ENCODE measurements at places on chromosomes 2 and 18.

DNA sequence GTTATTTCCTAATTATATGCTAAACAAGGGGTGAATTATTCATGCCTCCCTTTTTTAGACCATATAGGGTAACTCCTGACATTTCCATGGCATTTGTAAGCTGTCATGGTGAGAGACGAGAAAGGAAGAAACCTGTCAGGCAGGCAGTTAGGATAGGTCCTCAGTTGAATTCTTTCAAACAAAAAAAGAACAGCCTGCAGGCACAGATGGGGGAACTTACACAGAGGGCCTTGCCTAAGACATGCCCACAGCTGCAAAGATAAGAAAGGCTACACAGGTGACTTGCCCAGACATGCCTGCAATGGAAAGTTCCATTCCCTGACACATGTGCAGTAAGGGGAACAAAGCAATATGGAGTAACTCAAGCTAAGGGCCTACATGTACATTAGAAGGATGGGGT lies 128.1 kb downstream of the TMEM163 start:
- no peak for DNase-seq

DNA sequence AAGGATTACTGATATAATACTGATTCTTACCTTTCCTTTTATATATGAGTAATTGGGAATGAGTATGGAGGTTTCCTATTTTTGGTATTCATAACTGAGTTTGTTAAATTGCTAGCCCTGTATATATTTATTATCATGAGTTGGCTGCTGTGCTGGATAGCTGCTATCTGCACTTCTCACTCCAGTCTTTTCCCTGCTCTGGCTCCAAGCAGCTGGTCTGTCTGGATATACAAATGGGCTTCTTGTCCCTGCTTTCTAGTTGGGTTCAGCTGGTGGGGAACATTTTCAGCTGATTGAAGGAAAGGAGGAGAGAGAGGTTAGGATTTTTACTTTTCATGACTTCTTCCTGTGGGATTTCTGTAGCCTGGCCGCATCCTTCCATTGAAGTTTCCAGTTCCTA lies 41.2 kb downstream of the AGFG1 start:
- DNase-seq, result no peak

DNA sequence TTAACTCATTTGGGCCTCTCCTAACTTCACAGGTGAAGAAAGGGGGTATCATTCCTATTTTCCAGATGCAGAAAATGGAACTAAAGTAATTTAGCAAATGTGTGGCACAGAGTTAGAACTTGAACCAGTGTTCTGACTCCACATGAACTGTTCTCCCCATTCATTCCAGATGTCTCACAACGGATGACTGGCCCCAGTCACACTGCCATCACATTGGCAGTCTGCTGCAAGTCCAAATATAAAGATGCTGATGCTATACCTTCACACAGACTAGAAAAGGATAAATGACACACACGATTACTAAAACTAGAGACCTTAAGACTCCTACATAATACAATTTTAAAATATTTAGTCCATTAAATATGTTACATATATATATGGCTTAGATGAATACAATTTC lies 195.7 kb downstream of the NBAS start:
- DNase-seq, result no peak

DNA sequence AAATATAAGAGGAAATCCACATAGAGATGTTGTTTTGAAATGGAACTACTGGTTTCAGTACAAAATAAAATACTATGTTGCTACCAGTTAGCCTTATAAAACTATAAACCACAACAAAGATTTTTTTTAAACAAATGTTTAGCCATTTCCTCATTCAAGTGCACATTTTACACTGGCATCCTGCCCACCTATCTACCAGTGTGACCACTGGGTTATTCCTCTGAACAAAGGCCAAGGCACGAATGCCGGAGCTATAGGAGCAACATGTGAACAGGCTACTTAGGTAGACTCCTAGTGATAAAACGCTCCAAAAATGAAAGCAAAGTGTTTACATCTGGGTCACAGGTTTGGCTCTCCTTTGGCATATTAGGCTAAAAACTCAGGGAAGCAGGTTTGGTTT lies 31.8 kb upstream of the SULT1C4 start:
- no peak for DNase-seq

GRCh38 chr2:202545523-202545922 lies 89.2 kb upstream of the FAM117B start:
- DNase-seq, result no peak

DNA sequence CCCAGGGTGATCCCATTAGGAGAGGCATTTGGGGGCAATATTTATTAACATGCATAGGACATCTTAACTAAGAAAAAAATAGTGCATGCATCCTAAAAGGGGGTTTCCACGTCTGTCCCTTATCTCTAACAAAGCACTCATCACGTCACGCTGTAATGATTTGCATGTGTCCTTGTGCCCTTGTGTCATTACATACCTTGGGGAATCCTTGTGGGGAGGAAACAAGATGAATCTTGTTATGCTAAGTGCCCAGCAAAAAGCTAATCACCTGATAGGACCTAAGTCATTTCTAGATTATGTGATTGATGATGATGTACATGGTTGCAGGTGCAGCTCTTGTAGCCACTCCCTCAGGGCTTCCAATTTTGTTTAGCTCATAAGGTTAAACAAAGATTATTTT lies 250.9 kb downstream of the FBXO15 start:
- no peak for DNase-seq

GRCh38 chr2:16821692-16822091 lies 156.1 kb upstream of the CYRIA start:
- DNase-seq, result no peak

DNA sequence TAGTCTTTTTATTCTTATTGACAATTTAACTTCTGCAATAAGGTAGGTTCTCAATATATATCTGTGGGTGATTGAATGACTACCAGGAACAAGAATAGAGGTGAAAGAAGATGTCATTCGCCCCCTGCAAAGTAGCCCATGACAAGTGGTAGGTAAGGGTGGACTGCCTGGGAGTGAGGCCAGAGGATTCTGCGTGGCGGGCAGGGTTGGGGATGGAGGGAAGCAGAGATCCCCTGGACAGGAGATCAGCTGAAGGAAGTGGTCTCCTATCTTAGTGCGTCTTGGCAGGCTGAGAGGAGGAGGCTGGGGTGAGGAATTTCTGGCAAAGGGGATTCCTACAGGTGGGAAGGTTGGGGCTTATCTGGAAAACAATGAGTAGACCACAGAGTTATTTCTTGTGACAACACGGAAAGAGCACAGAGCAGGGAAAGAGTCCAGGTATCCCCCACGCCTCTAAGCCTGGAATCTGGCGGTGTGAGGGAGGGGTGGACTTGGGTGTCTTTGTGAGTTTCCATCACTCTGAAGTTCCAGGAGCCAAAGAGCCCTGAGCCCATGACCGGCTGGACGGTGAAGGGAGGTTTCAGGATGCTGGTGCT lies 21.5 kb upstream of the MYCN start:
- DNase-seq, result no peak

DNA sequence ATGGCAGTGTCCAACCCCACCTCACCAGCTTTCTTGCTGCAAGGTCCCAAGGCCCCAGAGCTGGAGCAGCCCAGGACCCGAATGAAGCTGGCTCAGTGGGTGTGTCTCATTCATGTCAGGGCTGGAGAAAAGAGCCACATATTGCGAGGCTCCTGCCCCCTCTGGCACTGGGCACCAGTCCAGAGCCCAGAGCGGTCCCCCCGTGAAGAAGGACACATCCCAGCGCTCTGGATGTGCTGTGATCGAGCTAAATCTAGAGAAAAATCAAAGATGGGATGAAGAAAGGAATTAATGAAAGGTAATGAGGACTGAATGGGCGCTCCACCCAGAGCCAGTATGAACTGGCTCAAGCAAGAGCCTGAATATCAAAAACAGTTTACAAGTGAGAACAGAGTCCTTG lies 13.3 kb upstream of the MPV17 start:
- no peak for DNase-seq

DNA sequence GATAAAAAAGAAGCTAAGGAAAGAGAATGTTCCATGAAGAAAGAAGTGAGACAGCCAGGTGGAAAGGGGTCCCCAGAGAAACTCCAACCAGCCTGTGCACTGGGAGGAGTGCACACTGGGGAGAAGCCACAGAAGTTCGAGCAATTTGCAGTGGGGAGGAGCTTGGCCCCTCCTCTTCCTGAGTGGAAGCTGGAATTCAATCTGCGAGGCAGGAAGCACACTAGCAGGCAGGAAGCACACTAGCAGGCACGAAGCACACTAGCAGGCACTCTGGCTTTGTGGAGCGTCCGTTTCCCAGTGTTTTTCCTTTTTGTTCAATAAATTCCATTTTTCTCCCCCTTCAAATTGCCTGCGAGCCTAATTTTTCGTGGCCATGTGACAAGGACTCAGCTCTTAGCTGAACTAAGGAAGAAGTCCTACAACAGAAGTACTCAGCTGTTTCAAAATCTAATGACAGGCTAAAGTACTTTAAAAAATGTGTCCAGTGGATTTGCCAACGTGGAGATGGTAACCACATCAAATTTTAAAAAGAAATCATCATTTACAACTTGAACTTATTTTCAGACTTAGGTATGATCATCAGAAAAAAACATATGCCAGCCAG lies 21.4 kb upstream of the SPIRE1 start:
- DNase-seq, result no peak

- DNase-seq, result no peak
Measured at GRCh38 chr2:105785095-105785847, 40.6 kb downstream of the NCK2 start.

DNA sequence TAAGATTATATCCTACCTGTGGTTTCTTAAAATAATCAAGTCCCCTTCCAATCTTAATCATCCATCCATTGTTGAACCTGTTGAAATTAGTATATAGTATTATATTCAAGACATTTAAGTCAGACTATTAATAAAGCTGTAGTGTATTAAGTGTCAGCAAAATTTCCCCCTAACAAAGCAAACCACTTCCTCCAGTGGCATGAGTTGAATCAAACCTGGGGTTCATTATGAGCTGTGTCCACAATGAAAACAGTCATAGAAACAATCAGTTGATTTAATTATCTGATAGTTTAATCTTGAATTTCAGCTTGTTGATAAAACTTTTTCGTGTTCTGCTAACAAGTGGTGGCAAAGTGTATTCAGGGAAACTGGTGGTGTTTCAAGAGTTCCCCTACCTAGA lies 11.3 kb downstream of the MITD1 start:
- DNase-seq, result no peak

DNA sequence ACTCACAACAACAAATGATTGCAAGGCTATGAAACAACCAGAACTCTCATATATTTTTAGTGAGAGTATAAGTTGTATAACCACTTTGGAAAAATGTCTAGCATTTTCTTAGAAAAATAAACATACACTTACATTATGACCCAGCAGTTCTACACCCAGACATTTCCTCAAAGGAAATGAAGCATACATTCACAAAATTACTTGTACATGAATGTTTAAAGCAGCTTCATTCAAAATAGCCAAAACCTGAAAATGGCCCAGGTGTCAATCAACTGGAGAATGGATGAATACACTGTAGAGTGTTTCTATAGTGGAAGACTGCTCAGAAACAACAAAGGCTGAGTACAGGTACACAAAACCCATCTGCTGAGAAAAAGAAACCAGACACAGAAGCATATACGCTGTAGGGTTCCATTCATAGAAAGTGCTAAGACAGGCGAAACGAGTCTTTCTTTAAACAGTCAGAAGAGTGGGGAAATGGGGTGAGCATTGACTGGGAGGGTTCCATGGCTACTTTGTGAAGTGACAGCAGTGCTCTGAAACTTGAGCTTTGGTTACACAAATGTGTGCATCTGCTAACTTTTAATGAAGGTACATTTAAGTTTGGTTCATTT lies 799.0 kb downstream of the DCDC2C start:
- no peak for DNase-seq

DNA sequence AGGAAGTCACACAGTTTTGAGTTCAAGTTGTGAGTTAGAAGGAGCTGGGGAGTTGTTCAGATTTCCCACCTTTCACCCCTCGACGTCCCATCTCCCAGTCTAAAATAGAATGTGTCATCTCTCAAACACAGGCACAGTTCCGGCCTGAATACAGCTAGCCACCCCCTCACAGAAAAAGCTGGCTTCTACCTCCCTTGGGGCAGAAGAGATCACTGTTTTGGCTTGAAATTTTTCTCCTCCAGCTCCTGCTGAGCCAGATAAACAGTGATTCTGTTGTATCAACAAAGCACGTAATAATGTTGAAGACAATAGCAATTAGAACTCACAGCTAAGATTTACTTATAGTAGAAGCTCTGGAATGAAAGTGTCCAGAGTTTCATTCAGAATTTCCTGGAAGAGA lies 74.7 kb downstream of the KIAA2012 start:
- no peak for DNase-seq

GRCh38 chr18:72013427-72013850 lies 530.7 kb downstream of the CBLN2 start:
- no peak for DNase-seq

GRCh38 chr18:45626330-45627203 lies 11.3 kb downstream of the SLC14A2 start:
- DNase-seq, result no peak
